ENCODE measurements at places on chromosomes 3 and 15.

DNA sequence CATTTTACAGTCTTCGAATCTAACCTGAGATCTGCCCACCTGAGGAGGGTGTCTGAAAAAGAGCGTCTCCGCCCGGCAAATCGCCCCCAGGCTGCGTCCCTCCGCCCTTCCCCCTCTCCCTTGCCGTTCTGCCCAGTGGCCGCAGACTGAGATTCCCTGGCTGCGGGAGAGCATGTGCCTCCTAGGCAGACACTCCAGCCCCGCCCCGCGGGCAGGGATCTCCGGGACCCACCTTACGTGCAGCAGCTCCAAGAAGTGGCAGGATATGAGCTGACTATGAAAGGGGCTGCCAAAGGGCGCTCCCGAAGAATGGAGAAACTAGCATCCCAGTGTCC, 2.7 kb upstream of the WNT5A start:
- no peak for DNase-seq

GRCh38 chr3:189530822-189531221, 100.4 kb upstream of the TP63 start:
- no peak for DNase-seq

GRCh38 chr3:133404920-133405319, 5.1 kb downstream of the BFSP2 start:
- no peak for DNase-seq

DNA sequence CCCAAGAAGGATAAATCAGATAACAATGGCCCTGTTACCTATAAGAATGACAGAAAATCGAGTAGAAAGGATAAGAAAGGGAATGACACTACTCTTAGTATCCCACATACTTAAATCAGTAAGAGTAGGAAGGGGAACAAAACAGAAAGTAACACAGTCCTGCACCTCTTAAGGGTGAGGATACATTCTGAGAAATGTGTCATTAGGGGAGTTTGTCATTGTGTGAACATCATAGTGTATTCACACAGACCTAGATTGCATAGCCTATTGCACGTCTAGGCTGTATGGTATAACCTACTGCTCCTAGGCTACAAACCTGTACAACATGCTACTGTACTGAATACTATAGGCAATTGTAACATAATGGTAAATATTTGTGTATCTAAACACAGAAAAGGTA, 142.6 kb downstream of the PLCH1 start:
- no peak for DNase-seq

DNA sequence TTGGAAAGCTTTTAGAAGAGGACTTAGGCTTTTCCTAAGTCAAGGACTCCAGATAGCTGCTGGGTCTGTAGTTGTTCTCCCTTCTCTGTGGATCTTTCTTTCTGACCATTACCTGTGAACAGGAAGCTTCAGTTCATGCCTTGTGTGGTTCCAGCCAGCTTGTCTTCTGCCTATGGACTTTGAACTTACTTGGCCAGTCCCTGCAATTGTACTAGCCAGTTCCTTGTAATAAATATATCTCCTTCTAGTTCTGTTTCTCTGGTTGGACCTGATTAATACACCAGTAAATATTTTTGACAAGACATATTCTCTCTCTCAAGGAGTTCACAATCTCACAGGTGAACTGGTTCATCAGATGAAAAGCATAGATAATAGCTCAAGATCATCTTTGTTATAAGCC, 341.3 kb upstream of the DPPA4 start:
- DNase-seq, result no peak

GRCh38 chr3:76122007-76122406, 336.7 kb upstream of the ZNF717 start:
- no peak for DNase-seq

- no peak for DNase-seq
Observed at GRCh38 chr15:100707229-100707628, 104.8 kb downstream of the ASB7 start.

All from CD8-positive, alpha-beta T cell (primary cell).